Stimulated activated CD8-positive, alpha-beta memory T cell treated with anti-CD3 and anti-CD28 coated beads, Interleukin-7, amount 100 ng/mL, for 1 hour (primary cell): ENCODE measurements at places on chromosomes 4 and X.

DNA sequence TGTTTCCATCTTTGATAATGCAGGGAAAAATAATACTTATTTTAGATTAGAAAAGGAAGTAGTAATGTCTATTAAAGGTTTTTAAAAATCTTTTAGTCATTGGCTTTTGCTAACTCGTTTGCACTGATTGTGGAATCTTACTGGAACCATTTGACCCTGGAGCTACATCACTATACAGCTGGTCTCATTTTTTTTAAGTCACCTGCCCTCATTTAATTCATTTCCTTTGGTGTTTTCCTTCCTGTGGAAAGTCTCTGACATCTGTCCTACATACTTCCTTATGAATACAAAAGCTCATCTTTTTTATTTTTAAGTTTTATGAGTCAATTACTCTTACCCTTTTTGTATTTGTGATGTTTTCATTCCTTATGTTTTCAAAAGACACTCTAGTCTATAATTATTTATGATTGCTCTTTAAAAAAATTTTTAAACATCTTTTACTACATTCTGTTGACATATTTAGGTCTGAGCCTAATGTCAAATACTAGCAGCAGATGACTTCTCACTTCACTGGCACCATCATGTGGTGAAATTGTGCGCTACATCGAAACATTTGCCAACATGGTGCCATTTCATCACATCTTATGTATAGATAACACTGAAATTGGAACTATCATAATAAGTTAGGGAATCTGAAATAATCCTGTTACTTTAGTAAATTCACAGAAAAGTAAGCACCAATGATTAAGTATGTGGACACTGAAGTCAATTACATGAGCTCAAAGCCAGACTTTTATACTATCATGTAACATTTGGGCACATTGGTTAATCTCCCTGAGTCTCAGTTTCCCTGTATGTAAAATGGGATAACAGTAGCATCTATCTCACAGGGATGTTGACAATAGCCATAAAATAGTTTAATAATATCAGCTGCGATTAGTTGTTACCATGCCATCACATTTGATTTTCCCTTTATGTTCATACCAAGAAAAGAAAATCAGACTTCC lies 9.4 kb upstream of the MMAA start:
- peak; percentile 17 for DNase-seq

DNA sequence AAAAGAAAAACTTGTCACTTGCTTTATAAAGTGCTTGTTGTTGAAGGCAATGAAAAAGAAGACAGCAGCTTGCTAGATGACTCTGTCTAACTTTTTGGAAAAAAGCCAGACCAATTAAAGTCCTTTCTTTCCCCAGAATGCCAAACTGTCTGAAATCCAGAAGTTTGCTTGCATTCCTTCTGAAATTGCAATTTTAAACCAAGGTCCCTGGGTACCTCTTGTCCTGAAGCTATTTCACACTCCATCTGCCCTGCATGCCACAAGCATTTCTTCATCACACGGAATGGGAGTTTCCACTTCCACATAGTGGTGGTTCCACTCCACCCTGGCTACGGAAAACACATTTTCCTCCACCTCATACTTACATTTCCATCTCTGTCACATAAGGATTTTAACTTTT lies 101.0 kb downstream of the PAPSS1 start:
- no peak for DNase-seq

GRCh38 chrX:124217304-124218251 lies 114.9 kb upstream of the TEX13D start:
- DNase-seq: no peak

DNA sequence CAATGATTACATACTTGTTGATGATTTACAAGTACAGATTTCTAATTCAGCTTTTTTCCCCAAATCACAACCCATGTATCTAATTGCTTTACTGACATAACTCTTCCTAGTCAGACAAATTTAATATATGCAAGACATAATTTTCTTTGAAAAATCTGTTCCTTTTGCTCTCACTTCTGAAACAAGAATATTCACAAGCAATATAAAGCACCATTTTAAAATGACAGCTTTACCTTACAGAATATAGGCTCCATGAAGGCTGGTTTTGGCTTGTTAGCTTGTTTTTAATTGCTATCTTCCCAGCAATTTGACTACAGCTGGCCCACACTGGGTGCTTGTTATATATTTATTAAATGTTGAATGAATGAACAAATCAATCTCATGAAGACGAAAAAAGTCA lies 24.5 kb downstream of the GPM6A start:
- DNase-seq: no peak

DNA sequence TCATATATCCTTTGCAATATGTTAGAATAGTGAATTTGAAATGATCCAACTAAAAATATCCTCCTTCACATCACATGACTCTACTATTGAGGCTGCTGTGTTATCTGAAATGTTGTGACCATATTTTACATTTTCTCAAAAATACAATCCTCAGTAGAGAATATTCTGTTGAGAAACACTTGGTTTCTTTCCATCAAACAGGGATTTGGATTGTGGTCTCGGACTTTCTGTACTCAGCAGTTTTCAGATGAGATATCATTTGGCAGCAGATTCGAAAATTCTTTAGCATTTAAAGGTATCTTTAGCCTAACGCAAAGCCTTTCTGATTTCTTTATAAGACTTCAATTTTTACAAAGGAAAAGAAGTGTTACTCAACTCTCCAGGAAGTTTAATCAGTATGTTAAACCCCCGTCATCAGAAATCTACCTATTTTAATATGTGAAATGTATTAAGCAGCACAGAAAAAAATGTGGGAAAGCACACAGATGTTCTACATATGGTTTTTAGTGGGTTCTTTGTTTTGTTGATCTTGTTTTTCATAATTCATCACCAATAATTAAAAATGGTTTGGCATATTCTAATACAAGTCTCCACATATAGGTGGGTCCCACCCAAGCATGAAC lies 55.4 kb upstream of the ANXA3 start:
- no peak for DNase-seq

DNA sequence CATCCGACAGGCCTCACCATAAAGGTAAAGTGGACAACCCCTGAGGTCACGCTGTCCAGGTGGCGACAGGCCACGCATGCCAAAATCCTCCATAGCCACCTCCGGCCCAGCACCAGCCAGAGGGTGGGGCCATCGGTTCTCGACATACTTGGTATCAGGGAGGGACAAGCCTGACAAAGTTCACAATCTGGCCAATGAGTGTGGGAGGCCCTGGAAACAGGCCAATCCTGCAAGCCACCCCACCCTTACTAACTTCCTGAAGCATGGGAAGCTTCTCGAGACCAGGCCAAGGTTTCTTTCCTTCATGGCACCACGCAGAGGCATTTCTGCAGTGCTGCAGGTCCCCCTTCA lies 73.8 kb downstream of the MTMR1 start:
- DNase-seq: no peak

DNA sequence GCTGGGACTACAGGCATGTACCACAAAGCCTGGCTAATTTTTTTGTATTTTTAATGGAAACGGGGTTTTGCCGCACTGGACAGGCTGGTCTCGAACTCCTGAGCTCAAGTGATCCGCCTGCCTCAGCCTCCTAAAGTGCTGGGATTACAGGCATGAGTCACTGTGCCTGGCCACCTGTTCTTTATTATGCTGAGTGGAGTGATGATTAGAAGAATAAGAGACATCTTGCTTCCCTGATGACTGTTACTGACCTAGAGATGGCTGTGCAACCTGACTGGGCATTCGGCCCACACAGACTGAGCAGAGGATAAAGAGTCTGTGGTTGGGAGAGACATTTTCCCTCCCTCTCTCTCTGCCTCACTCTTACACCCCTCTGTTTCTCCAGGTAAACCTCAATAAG lies 56.7 kb downstream of the SPINK2 start:
- DNase-seq: no peak

DNA sequence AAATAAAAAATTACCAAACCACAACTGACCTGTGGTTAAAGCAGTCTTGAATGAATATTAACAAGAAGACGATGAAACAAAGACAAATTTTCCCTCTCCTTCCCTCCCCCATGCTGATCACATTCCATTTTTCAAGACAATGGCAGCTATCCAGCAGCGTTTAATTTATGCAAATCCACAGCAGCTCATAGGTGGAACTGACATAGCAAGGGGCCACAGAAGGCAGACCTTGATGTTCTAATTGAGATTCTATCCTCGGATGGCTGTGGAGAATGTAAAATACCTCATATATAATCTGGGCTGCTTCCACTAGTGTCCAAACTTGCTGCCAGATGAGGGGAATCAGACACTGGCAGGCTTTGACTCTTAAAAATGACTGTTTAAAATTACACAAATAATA lies 211.5 kb downstream of the CHRDL1 start:
- DNase-seq: no peak

DNA sequence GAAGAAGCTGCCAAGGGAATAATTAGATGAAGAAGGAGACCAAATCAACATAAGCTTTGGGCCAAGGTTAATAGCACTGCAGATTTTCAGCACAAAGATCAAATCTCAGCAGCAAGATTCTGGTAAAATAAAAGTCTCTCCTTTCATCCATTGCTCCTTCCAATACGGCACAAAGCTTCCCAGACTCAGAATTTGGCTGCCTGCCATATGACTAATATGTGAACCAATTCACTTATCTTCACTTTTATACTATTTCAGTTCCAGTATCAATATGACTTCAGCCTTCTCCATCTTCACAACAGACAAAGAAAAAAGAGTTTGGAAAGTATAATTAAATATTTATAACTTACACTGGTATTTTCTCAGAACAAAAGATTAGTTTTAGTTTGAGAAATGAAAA lies 978.3 kb upstream of the GRID2 start:
- DNase-seq: no peak

DNA sequence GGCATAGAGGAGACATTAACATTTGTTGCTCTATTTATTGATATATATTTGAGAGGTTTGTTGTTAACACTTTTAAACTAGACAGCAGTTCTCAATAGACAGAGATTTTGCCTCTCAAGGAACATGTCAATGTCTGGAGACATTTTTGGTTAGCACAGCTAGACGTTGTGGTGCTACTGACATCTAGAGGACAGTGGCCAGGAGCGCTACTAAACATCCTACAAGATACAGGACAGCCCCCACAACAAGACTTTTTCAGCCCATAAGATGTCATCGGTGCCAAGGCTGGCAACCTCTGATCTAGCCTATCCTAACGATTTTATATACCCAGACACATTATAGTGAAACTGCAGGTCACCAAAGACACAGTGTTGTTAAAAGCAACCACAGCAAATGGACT lies 18.4 kb upstream of the CTSO start:
- no peak for DNase-seq

- no peak for DNase-seq
These were observed 112.4 kb upstream of the CXCL13 start for GRCh38 chr4:77493120-77493752.

DNA sequence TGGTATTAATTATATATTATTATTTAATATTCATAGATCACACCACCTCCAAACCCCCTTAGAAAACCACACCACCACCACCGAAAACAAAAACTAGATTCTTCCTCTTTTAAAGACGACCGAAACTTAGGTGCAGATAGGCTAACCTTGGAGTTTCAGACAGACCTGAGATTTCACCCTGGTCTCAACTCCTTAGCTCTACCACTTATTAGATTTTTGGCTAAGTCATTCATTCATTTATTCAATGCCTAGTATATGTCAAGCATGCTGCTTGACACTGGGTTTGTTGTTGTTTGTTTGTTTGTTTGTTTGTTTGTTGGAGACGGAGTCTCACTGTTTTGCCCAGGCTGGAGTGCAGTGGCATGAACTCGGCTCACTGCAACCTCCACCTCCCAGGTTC lies 9.5 kb upstream of the BMP2K start:
- DNase-seq: no peak

GRCh38 chrX:38571058-38571457 lies 9.7 kb downstream of the TSPAN7 start:
- no peak for DNase-seq

DNA sequence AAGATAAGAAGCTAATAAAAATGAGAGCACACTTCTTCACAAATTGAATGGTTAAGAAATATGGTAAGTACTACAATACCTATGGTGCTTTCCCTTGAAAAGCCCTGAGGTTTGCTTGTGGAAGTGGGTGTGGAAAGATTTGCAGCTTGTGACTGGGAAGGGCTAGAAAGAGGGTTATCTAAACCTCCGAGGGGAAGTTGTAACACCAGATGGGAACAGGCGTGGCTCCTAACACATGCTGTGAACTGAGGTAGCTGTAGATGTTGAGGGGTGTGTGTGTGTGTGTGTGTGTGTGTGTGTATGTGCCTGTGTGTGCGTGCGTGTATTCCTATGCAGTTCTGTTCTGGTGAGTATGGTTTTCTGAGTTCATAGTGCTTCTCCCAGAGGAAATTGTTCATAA lies 21.5 kb downstream of the FRMPD4 start:
- DNase-seq: no peak

- no peak for DNase-seq
These were observed 246.5 kb downstream of the CPE start for GRCh38 chr4:165625281-165625680.

GRCh38 chr4:17567271-17567670 lies 9.7 kb upstream of the LAP3 start:
- DNase-seq: no peak

DNA sequence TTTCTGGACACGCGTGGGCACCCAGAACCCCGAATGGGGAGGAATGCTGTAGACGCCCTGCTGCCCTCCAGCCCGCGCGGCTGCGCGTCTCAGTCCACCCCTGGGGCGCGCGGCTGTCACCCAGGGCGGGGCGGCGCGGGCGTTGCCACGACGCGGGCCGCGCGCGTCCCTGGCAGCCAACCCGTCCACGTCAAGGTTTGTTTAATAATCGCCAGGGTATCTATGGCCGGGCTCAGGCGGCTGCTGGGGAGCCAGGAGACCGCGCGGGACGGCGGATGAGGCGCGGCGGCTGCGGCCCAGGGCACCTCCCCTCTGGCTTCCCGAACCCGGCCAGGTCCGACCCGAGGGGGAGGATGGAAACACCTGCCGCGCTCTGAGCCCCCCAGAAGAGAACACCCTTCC lies at the start of gene SPATA18:
SPATA18 (plus strand) TSS at position 92 of the 402 bp plus-strand sequence. CDS start 401 bp downstream, outside the sequence.
- no peak for DNase-seq

GRCh38 chr4:138252551-138252950 lies 10.4 kb upstream of the SLC7A11 start:
- no peak for DNase-seq

DNA sequence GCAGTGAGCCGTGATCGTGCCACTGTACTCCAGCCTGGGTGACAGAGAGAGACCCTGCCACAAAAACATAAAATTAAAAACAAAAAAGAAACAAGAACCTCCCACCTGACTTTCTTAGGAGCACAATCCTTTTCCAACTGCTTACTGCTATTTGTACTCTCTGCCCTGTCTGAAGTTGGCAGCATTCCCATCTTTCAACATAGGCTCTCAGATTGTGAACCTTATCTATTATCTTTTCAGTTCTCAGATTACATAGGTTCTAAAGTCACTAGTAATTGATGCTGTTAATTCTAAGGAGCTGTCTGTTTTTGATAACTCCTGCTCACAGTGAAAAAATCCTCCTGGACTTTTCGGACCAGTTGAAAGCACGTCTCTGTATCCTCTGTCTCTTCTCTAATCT lies 812.2 kb upstream of the CT83 start:
- no peak for DNase-seq

GRCh38 chrX:18616688-18617406 lies 55.1 kb downstream of the RS1 start:
- no peak for DNase-seq
